ENCODE measurements at places on chromosomes 16 and 17.

DNA sequence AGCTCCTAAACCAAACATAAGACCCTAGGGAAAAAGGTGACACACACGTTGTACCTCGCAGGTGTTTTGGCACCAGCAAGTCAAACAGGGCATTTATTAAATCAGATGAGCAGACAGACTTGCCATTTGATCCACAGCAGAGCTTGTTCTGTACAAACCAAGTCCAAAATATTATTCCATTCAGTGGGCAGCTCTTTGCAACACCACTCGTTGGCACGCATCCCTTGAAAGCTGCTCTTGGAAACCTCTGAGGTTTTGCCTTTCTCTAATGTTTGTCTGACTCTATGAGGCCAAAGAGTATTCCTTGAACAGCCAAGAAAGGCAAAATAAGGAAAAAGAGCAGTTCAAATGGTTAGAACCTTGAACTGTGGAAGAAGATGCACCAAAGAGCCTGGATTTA lies 12.7 kb downstream of the TMEM100 start:
- DNase-seq, result no peak

- no peak for DNase-seq
Observed at GRCh38 chr17:81538651-81539570, 10.7 kb downstream of the FSCN2 start.

GRCh38 chr16:20868890-20869289 lies 31.3 kb downstream of the DCUN1D3 start:
- DNase-seq, result peak; percentile 64

DNA sequence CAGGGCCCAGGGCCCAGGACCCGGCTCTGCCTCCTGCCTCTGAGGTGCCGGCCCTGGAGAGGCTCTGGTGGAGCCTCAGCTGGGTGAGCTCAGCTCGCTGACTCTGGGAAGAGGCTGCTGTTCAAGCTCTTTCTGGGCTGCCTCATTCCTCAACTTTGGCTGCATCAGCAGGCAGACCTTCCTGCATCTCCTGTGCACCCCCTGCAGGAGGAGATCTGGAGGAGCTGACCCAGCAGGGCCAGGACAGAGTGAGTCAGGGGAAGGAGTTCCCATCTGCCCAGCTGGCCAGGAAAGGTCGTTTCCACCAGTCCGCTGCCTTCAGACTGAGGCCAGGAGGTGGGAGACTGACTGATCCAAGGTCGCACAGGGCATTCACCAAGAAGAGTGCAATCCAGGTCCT lies 10.7 kb downstream of the CRHR1 start:
- peak; percentile 51 for DNase-seq

GRCh38 chr16:1335996-1336395 lies 2.6 kb downstream of the BAIAP3 start:
- DNase-seq, result peak; percentile 31

DNA sequence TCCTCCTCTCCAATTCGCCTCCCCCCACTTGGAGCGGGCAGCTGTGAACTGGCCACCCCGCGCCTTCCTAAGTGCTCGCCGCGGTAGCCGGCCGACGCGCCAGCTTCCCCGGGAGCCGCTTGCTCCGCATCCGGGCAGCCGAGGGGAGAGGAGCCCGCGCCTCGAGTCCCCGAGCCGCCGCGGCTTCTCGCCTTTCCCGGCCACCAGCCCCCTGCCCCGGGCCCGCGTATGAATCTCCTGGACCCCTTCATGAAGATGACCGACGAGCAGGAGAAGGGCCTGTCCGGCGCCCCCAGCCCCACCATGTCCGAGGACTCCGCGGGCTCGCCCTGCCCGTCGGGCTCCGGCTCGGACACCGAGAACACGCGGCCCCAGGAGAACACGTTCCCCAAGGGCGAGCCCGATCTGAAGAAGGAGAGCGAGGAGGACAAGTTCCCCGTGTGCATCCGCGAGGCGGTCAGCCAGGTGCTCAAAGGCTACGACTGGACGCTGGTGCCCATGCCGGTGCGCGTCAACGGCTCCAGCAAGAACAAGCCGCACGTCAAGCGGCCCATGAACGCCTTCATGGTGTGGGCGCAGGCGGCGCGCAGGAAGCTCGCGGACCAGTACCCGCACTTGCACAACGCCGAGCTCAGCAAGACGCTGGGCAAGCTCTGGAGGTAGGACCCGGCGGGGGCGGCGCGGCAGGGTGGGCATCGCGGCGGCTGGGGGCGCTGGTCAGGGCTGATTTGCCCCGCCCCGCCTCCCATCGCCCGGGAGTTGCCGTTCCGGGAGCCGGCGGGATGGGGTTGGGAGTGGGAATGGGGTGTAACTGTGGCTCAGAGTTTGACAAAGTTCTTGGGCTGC lies 567 bp downstream of the SOX9 start:
- no peak for DNase-seq

- DNase-seq, result peak; percentile 16
Observed at GRCh38 chr16:87725596-87726235, 40.1 kb downstream of the KLHDC4 start.

GRCh38 chr16:68732042-68732680 lies 4.9 kb upstream of the CDH1 start:
- DNase-seq, result peak; percentile 8

DNA sequence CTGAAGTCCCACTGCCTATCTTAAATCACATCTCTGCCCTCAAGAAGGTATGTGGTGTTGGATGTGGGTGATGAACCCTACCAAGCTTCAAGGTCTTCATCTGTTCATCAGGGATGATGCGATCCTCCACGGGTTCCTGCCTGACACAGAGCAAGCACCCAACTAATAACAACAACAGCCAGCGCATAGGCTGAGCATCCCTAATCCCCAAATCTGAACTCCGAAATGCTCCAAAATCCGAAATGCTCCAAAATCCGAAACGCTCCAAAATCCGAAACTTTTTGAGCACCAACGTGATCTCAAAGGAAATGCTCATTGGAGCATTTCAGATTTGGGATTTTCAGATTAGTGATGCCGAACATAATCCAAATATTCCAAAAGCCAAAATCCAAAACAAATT lies 238.9 kb upstream of the SDK2 start:
- no peak for DNase-seq

- no peak for DNase-seq
Observed at GRCh38 chr16:866252-866896, 65.8 kb upstream of the GNG13 start.

- peak; percentile 75 for DNase-seq
Observed at GRCh38 chr16:35795361-35796029, 2336.1 kb downstream of the TP53TG3F start.

GRCh38 chr16:62249069-62249468 lies 212.8 kb upstream of the CDH8 start:
- DNase-seq, result peak; percentile 58

- no peak for DNase-seq
Observed at GRCh38 chr16:1713933-1714332, 7.9 kb downstream of the MAPK8IP3 start.

DNA sequence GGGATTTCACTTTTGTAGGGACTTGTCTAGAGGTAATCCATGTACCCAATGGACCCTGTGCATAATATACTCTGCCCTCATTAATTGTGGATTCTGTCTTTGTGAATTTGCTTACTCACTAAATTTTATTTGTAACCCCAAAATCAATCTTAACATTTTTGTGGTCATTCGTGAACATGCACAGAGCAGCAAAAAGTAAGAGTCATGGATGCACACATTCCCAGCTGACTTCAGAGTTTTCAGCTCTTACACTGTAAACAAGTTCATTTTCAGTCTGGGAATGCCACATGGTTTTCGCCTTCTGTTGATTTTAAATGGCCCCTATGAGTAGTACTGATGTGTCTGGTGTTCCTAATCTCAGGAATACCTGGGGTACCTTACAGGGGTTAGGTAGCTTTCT lies 24.3 kb downstream of the TAC4 start:
- DNase-seq, result no peak

GRCh38 chr16:2825906-2826305 lies 4.2 kb upstream of the ZG16B start:
- peak; percentile 24 for DNase-seq

DNA sequence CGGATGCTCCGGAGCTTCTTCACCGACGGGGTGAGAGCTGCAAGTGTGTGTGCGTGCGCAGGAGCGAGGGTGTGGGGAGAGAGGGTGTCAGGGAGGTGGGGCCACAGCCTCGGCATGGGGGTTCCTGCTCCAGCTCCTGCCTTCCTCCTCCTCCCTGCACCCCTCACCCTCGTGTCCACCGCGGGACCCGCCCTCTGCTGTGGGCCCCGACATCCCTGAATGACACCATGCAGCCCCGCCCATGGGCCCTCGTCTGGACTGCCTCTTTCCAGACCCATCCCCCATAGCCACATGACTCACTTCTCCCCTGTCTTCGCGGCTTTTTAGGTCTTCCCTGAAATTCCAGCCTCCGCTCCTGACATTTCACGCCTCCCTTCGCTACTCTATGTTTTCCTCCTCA lies 41.6 kb downstream of the ARHGAP23 start:
- DNase-seq, result no peak

GRCh38 chr17:73342541-73343167 lies 30.9 kb upstream of the CDC42EP4 start:
- DNase-seq, result peak; percentile 96

GRCh38 chr17:81898029-81898866 lies 3.8 kb upstream of the NPB start:
- no peak for DNase-seq

DNA sequence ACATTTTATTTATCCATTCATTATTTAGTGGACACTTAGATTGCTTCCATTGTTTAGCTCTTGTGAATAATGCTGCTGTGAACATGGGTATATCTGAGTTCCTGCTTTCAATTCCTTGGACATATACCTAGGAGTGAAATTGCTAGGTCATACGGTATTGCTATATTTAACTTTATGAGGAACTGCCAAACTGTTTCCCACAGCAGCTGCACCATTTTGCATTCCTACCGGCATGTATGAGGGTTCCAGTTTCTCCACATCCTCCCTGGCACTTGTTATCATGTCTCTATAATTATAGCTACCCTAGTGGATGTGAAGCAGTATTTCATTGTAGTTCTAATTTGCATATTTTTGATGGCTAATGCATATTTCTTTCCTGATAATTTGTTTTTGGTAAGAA lies 23.7 kb upstream of the DRG2 start:
- no peak for DNase-seq

- no peak for DNase-seq
Observed at GRCh38 chr16:86095906-86096485, 197.0 kb downstream of the IRF8 start.

- DNase-seq, result no peak
Observed at GRCh38 chr16:35339337-35339736, 1879.9 kb downstream of the TP53TG3F start.

- DNase-seq, result no peak
Observed at GRCh38 chr17:35002876-35003551, 22.7 kb downstream of the LIG3 start.

DNA sequence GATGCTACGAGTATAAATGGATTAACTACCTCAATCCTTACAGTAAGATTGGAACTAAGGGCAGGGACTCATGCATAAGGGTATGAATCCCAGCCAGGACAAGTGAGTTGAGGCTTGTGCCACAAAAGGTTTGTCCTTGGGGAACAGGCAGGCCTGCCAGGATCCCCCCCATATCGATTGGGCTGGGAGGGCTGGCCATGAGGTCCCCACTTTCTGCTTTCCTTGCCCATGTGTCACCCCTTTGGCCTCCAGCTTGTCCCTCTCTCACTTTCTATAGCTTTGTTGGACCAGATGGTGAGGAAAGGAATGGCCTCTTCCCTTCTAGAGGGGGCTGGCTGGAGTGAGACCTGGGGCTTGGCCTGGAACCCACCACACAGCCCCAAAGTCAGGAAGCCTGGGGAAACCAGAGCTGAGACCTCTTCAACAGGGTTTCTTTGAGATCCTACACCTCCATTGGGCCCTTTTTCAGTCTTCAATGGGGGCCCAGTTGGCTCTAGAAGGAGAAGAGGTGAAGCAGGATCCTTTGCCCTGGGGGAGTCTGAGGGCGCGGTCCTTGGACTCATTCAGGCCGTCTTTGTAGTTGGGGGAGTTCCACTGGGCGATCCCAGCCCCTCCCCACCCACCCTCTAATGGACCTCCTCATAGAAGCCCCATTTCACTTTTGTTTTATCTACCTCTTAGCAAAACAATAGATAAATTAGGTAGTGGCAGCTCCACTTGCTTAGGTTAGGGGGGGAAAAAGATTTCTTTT lies 57.3 kb downstream of the IGF2BP1 start:
- peak; percentile 58 for DNase-seq
